Hematopoietic multipotent progenitor cell treated with erythropoietin and hydrocortisone succinate and interleukin-3 and kit ligand, for 15 days (in vitro differentiated cells): ENCODE measurements at places on chromosomes 13 and 19.

DNA sequence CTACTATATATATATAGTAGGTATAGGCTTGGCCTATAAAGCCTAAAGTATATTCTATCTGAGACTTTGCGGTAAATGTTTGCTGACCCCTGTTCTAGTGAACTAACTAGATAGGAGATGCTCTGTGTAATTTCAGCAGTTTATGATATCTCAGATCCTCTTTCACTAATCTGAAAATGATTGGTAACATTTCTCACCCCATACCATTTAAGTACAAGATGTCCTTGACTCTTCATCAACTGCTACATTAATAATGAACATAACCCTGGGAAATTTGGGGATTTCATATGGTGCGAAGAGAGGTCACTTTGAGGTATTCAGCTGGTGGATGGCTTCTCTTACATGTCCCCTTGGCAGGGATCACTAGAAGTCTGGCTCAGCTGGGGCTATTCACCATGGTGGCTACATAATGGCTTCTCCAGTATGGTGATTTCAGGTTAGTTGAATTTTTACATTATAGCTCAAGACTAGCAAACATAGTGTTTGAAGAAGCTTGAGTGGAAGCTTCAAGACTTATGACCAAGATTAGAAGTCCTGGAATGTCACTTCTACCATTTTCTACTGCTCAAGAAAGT is 103.6 kb upstream of the MYCBP2 start:
- DNase-seq, result no peak

DNA sequence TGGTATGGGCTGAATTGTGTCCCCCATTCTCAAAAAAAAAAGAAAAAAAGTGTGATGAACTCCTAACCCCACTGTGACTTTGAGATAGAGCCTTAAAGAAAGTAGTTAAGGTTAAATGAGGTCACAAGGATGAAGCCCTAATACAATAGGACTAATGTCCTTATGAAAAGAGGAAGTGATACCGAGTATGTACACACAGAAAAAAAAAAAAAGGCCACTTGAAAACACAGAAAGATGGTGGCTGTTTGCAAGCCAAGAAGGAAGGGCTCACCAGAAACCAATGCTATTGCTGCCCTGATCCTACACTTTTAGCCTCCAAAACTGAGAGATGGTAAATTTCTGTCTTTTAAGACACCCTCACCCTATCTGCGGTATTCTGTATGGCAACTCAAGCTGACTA is 955.6 kb downstream of the PCDH17 start:
- no peak for DNase-seq

GRCh38 chr13:110957181-110957884 is 42.5 kb upstream of the ANKRD10 start:
- no peak for DNase-seq

DNA sequence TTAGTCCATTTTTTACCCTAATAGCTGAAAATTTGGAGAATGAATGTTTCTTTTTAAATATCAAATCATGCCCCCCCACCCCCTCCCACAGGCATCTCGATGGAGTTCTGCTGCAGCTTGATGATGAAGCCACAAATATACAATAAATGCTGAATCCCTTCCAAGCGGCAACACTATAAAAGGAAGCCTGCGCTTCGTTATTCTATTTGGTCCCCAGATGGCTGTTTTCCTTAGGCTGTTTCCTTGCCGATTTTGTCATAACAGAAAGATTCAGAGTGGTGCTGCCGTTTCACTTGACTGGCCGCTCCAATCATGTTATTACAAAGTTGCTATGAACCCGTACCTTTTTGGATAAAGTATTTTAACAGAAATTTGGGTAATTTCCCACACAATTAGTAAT is 79.5 kb downstream of the MYO16 start:
- DNase-seq, result no peak

GRCh38 chr13:37448153-37448552 is 150.4 kb downstream of the POSTN start:
- no peak for DNase-seq

- DNase-seq, result no peak
These were observed 41.8 kb upstream of the GRTP1 start for GRCh38 chr13:113405481-113406300.

- DNase-seq, result no peak
These were observed 378.2 kb downstream of the FOXO1 start for GRCh38 chr13:40288259-40288658.

- DNase-seq, result no peak
These were observed 18.0 kb downstream of the KPNA3 start for GRCh38 chr13:49774376-49775005.

- no peak for DNase-seq
These were observed 35.3 kb downstream of the FPR3 start for GRCh38 chr19:51830274-51830673.

- no peak for DNase-seq
These were observed 66.1 kb downstream of the AKAP11 start for GRCh38 chr13:42337808-42338600.

GRCh38 chr13:109345433-109345941 is 440.9 kb downstream of the IRS2 start:
- no peak for DNase-seq

DNA sequence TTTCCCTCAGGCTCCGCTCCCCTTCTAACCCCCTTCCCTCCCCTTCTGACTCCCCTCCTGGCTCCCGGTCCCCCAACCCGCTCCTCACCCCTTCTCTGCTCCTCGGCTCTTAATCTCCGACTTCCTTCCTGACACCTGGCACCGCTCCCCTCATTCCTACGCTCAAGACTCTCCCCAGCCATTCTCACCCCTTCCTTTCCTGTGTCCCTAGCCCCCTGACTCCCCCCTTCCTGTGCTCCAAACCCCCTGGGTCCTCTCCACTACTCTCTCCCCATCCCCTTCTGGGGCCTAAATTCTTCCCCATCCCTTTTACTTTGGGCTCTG is 658 bp downstream of the CLPP start:
- DNase-seq, result no peak

- DNase-seq, result no peak
These were observed 22.5 kb upstream of the ALOX5AP start for GRCh38 chr13:30712536-30713532.

GRCh38 chr13:59360108-59360507 is 803.6 kb downstream of the DIAPH3 start:
- no peak for DNase-seq

- no peak for DNase-seq
These were observed 3.6 kb downstream of the ANO8 start for GRCh38 chr19:17331045-17331558.

DNA sequence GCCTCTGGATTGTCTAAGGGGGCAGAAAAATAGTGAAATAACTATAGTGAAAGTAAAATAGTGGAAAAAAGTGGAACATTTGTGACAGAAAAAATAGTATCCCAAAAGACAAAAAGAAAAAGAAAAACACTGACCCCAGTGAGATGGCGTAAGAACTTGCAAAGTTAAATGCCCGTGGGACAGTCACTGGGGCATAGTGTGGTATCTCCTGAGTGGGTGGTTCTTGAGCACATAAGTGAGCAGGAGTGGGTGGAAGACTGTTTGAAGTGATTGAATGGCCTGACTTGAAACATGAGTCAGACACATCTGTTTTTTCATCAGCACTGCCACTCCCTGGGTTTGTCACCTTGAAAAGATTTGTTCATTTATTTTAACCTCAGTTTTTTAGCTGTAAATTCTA is 2.5 kb downstream of the ZNF430 start:
- DNase-seq, result no peak

DNA sequence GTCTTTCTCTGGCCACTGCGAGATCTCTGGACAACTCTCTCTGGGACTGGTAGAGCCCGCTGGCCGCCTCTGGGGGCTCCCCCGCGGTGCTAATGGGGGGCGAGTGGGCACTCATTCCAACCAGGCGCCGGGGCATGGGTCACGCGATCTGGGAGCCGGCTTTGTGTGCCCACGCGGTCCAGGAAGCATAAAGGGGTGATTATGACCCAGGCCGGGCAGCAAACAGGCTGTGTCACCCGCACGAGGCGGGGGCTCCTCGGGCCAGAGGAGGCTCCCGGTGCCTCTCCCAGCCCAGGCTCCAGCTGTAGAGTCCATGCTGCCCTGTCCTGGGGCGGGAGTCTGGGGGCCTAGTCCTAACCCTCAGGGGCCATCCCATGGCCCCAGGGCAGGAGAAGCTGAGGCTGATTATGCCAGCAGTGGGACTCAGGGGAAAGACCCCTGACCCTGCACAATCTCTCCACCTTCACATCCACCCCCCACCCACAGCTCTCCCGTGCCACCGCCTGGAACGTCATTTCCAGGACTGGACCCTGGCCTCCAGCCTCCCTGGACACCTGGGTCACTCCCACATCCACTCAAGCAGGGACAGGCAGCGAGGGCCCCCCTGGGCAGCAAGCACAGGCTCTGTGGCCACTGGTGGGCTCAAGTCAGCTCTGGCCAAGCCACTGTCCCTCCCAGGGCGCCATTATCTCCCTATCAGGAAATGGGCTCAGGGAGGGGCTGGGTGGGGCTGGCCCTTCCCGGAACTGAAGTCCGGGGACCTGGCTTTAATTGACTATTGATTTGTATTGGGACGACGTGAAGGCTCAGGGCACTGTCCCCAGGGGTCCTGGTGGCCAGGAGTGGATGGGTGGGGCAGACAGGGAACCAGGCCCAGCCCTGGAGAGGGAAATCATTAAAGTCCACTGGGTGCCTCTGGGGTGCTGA is 50.0 kb downstream of the PTPRS start:
- no peak for DNase-seq

DNA sequence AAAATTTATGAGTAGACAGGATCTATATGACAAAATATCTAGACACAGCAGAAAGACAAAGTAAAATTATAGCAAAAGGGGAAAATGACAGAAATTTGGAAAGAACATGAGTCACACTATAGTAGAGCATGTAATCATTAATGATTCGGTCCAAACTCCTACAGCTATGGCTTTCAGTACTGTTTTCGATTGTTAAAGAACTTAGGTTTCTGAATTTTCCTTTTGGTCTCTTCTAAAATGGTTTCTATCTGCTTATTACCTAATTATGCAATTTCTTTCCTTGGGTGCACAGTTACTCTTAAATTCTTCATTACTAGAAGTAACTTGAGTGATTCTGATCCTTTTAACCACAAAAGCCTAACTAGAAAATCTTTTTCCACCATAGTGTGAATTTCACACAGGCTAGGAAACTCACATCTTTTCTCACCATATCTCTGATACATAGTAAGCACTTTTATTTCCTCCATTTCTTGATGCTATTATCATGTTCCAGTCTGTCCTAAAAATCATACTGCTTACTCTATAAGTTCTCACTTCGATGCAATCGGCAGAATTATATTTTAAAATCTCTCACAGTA is 1101.4 kb downstream of the PCDH9 start:
- no peak for DNase-seq

DNA sequence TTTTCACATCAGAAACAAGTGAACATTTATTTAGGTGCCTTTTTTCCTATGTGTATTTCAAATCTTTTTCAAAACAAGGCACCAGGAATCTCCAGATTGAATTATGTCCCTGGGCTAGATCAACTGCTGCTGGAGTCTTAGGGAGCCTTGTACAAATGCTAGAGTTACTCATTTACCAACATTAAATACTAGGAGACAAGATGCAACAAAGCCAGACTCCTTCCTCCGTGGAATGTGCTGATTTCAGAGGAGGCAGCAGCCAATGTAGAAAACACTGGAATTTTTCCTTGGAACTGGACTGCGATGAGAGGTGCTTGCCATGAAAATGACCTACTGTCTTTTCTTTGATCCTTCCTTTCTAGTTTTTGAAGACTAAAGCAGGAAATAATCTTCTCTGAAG is 1514.7 kb upstream of the MIR17HG start:
- DNase-seq, result no peak

GRCh38 chr13:90565985-90566713 is 781.3 kb upstream of the MIR17HG start:
- no peak for DNase-seq

- no peak for DNase-seq
These were observed 8.1 kb upstream of the THSD1 start for GRCh38 chr13:52414051-52414450.
